SIG-M5 (cell line): ENCODE measurements at places on chromosomes 5 and 9.

- DNase-seq, result no peak
These were observed 26.4 kb downstream of the SLC6A7 start for GRCh38 chr5:150215979-150216944.

DNA sequence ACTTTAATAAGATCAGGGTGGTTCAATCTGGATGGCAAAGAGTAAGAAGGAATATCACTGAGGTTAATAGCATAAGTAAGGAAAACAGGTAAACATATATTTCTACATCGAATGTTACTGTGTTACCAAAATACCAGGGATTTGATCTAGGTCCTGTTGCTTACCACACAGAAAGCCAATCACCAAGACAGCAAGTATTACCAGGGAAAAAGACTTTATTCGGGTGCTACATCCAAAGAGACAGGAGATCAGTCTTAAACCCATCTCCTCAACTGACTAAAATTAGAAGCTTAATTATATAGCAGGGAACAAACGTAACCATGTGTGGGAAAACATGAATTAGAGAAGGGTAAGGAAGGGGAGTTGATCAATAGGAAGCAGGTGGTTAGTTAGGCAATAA, 500.1 kb downstream of the EFNA5 start:
- DNase-seq, result no peak

- DNase-seq, result no peak
These were observed 43.0 kb downstream of the IL31RA start for GRCh38 chr5:55894135-55894534.

GRCh38 chr5:44770780-44771717, 37.7 kb upstream of the MRPS30 start:
- no peak for DNase-seq

GRCh38 chr5:63794296-63794695, 167.9 kb downstream of the HTR1A start:
- no peak for DNase-seq
